ENCODE measurements at places on chromosomes 4 and X.

- no peak for DNase-seq
These were observed 1.6 kb downstream of the SOX3 start for GRCh38 chrX:140503238-140503601.

DNA sequence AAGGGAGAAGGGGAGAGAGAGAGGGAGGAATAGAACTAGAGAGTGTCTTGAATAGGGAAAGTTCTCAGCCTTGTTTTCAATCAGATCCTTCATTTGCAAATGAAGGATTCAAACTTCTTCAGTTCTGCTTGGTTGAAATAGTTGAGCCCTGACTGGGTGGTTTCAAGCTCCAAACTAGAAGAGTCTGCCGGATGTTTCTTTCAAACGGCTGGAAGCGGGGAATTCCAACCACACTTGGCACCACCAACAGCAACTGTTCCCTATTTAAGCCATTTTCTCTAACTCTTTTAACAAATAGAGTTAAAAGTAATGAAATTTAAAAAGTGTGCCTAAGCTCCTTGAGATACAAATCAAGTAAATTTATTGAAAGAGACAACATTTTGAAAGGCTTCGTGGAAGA is 67.5 kb upstream of the DDX60 start:
- DNase-seq, result no peak

DNA sequence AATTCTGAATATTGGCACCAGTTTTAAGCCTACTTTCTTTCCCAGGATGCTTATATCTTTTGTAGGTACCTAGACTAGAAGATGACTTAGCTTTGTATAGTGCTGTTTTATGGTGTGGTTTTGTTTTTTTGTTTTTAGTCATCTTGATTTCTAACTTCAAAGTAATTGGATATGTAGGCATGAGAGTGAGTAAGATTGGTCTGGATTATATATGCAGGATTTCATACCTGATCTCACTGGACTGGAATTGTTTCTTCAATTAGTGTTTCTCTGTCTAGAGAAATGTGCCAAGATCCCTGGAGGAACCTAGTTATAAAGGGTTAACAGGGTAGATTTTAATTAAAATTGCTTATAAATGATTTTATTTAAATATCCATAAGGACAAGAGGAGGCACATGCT is 23.1 kb downstream of the NAP1L5 start:
- no peak for DNase-seq

DNA sequence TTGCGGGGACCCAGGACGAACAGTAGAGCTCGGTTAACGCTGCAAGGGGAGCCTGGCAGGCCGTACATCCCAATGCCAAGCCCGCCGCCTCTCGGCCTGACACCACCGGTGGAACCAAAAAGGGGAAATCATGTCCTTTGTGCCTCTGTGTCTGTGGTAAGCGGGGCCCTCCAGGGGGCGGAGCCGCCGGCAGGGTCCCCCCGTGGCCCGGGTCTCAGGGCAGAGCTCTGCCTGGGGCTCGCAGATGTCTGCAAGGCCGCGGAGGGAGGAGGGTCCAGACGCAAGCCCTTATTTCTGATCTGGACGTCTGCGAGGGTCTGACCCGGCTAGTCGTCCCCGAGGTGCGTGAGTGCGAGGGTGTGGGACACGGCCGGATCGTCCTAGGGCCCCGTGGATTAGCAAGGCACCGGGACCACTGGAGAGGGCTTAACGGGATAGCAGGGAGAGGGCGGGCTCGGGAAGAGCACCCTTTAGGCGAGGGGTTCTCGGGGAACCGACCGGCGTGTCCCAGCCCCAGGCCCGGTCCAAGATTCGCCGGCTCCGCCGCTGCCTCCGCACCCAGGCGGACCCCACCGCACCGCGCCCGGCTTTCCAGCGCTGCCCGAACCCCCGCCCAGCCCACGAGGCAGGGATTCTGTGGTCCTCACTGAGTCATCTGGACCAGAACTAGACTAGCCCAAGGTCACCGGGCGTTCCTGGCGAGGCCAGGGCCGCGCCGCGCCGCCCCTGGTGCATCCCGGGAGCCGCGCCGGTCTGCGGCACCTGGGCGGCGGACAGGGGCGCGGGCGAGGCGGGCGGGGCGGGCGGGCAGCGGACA is 863 bp upstream of the FAM193A start:
- DNase-seq, result peak; percentile 80

Data from activated effector memory CD4-positive, alpha-beta T cell treated with anti-CD3 and anti-CD28 coated beads, Interleukin-2, amount 50 U/mL, for 16 hours (primary cell).